ENCODE measurements at places on chromosomes 2 and 18. TPM values are rescaled to one million over a fixed set of nuclear protein-coding genes. Genes with fewer than 3 reads are reported as not detected.

GRCh38 chr2:86223140-86223926 is 24.1 kb downstream of the MRPL35 start:
- DNase-seq, result no peak

DNA sequence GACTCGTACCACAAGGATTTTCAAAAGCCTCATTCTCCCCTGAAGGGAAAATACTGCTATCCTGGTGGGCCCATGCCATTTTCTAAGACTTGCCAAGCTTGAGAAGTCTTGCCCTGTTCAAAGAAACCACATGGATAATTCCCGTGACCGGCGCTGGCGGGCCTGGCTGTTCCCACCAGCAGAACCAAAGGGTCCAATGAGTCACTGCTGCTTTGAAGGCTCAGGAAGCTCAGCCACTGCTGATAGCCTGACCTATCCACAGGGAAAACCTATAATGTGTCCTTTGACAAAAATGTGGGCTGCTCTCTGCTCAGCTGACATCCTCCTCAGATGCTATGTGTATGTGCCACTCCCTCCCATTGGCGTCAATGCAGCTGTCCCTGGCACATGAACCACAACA is 137.9 kb upstream of the RAB12 start:
- DNase-seq, result no peak

- DNase-seq, result no peak
Measured at GRCh38 chr2:31728406-31729064, 147.8 kb upstream of the SRD5A2 start.

DNA sequence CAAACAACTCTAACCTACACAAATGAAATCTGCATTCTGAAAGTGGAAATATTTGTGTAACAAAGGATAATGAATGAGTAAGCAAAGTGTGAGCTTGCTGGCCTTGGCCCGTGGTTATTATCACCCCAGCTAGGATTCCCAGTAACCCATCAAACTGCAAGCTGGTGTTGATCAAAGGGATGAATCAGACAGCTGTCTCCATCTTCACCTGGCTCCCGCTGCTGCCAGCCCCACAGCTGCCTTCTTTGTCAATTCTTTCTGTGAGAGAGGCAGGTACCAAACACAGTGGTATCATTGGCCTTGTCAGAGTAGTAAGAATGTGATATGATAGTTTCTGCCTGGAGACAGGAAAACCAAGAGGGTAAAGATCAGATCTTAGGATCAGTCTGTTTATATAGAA is 25.2 kb upstream of the RGPD4 start:
- no peak for DNase-seq

DNA sequence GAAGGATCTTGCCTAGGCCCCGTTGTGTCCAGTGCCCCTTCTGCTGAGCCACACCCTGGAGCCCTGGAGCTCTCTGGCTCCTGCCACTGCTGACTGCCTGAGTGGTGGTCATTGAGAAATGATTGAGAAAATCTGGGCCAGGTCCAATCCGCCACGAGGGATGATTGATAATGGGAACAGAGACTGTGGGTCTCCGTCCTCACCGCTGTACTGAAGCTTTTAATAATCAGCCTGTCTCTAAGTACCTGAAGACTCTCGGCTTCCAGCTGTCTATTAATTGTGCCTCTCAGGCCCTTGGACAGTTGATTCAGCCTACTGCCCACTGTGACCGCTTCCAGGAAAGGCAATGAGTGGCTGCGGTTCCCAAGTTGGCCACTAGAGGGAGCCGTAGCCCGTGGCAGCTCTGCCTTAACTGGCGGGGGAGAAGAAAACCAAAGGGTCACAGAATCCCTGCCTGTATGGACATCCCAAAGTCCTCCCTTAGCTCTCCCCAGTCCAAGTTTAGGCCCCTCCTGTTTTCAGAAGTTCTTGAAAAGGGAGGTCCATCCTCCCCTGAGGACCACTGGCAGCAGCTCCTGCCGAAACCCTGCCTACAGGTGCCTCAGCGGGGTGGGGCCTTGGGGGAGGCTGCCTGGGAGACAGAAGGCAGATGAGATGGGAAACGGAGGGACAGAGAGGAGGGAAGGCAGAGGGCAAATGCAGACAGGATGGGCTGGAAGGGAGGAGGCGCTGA is 213.6 kb downstream of the TNS1 start:
- DNase-seq, result peak; percentile 86

DNA sequence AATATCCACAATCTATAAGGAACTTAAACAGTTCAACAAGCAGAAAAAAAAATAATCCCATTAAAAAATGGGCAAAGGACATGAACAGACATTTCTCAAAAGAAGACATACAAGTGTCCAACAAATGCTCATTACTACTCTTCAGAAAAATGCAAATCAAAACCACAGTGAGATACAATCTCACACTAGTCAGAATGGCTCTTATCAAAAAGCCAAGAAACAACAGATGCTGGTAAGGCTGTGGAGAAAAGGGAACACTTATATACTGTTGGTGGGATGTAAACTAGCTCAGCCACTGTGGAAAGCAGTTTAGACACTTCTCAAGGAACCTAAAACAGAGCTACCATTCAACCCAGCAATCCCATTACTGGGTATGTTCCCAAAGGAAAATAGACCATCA is 7.2 kb upstream of the CRYGB start:
- DNase-seq, result no peak

XIRP2 gene
- total RNA-seq, result not detected

SOX11 gene
- not detected for total RNA-seq

GAREM1 gene
- not detected for total RNA-seq

DNA sequence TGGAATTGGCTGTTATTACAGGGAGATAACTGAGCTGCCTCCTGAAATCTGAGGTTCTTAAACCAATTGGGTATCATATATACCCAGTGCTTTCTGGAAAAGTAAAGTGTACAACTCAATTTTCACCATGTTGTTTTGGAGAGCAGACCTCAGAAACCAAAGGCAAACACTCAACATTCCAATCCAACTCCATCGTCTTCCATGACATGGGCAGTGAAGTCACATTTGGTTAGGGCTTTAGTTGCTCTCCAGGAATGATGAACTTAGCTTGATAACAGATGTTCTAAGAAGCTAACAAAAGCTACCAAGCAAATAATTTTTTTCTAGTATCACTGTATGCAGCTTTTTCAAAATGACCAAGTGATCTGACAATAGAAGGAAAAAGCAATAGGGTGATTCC is 107.0 kb upstream of the SLC35G4 start:
- no peak for DNase-seq

DNA sequence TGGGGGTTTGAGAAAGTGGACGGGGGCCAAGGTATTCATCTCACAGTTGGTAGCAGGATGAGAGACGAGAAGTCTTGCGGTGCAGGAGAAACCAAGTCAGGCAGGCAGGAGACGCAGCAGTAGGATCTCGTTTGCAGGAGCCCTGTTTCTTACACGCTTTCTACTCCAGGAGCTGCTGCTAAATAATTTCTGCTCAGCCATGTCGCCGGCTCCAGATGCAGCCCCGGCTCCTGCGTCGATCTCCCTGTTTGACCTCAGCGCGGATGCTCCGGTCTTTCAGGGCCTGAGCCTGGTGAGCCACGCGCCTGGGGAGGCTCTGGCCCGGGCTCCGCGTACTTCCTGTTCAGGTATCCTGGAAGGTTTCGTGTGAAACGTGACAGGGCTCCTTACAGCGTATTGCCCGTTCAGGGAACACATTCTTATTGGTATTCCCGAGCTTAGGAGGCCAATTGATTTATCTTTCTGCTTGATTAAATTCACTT is 494 bp downstream of the ANKZF1 start:
- DNase-seq, result peak; percentile 71

GRCh38 chr2:139992711-139993345 is 1212.6 kb upstream of the NXPH2 start:
- DNase-seq, result no peak

SERPINB13 gene
- not detected for total RNA-seq

ARHGAP28 gene
- total RNA-seq, result not detected

GRCh38 chr2:16978301-16978700 is 312.7 kb upstream of the CYRIA start:
- no peak for DNase-seq

LCT gene
- total RNA-seq, result 0.11 TPM

DNA sequence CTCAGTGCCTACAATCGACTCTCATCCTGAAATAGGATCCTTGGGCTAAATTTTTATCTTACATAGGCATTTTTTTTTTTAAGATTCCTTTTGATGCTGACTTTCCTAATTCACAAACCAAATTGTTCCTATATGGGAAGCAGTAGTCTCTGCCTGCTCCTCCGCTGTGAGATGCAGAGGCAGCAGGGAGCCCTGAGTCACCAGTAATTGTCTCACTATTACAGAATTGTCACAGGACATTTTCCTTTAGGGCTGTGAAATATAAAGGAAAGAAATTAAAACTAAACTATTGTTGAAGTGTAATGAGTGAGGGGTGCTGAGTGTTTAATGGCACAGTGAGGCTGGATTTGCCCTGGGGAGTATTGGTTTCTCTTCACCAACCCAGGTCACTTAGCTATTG is 63.8 kb downstream of the MYO3B start:
- no peak for DNase-seq

UPP2 gene
- not detected for total RNA-seq
